A549 (cell line): ENCODE measurements at places on chromosomes 6 and 20.

- DNase-seq = no peak
Observed at GRCh38 chr20:35468671-35469334, 13.4 kb downstream of the CEP250 start.

DNA sequence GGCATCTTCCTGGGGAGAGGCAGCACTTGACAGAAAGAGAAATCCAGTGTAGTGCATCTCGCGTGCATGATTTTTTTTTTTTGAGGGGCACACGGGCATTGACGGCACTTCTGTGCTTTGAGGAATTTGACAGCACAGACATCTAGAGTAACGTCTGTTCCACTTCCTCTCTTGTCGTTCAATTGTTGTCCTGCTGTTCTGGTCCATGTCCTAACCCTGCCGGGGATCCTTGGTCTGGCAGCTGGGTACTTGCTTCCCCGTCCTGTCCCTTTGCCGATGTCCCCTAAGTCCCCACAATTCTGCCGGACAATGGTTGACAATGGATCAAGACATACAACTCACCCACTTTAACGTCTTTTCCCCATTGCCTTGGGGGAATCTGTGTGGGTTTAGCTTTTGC is 46.0 kb upstream of the NAA20 start:
- no peak for DNase-seq

- no peak for DNase-seq
Observed at GRCh38 chr20:41234546-41234945, 83.0 kb downstream of the ZHX3 start.

GRCh38 chr6:21227486-21227885 is 366.1 kb upstream of the SOX4 start:
- DNase-seq = no peak
